ENCODE measurements at places on chromosomes 11 and 22.

- no peak for DNase-seq
Observed at GRCh38 chr11:64787526-64788320, 9.4 kb upstream of the SF1 start.

- DNase-seq = no peak
Observed at GRCh38 chr22:26225207-26225606, 55.9 kb downstream of the SEZ6L start.

GRCh38 chr22:31173386-31174145 is 13.6 kb downstream of the RNF185 start:
- no peak for DNase-seq

DNA sequence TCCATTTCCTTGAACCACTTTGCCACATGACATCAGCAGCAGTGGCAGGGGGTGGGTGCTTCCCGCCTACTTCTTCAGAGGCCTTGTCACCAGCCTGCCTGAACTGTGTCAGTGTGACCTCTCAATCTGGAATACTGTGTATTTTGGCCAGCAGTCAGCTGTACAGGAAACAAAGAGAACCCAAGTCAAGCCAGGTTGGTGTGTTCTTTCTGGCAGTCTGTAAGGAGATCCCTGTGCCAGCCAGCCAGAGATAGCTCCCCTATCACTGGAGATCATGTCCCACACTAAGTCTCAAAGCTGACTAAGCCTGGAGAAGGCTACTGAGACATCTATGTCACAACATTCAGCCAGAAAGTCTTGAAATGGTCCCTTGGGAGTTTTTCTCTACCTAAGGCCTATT is 142.1 kb downstream of the TRPC6 start:
- DNase-seq = peak; percentile 24

DNA sequence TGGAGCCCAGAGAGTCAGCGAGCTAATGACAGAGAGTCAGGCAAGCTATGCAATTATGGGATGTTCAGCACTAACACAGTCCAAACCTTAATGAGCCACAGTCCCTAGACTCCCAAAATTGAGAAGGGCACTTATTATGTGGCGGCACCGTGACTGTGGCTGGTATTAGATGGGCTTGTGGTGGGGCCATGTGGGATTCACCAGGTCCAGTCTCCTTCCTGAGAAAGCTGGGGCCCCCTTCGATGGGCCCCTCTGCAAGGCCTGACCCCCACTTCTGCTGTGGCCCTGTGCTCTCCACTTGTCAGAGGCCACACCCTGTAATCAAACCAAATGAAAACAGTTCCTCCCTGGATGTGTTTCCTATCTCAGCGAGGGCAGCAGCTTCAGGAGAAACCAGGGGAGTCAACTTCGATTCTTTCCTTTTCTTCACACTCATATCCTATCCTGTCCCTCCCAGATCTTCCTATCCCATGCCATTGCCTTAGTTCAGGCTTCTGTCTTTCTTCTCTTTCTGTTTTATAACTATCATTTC is 42.9 kb downstream of the INSC start:
- DNase-seq = no peak

GRCh38 chr11:112518371-112518770 is 257.7 kb upstream of the PLET1 start:
- DNase-seq = no peak

DNA sequence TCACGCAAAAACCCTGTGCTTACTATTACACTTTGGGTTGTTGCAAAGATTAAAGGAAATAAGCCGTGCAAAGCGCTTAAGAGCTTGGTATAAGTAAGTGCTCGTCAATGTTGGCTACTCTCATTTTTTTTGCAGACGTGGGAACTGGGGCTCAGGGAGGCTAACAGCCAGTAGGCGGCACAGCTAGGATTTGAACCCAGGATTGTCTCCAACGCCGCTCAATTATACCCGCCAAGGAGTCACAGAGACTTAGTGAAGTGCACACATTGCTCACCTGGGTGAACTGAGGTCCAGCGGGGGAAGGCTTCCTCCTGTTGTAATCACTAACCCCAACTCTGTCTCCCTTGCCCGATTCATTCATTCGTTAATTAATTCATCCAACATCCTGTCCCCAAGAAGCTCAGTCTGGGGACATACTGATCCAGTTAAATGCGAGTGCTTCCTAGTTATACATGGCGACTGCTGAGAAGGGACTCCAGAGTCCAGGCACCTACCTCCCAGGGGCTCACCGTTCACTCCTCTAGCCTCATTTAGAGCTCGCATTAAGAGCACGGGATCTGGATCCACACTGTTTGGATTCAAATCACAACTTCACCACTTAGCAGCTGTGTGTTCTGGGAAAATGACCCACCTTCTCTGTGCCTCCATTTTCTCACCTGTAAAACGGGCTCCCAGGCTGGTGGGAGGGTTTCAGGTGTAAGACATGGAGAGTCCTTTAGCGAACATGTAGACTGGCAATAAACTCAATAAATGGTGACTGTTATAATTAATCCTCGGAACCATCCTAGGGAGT is 838 bp upstream of the MTFP1 start:
- DNase-seq = peak; percentile 36

- DNase-seq = no peak
Observed at GRCh38 chr11:70865356-70865755, 387.0 kb downstream of the SHANK2 start.

GRCh38 chr22:27761000-27761399 is 40.6 kb downstream of the MN1 start:
- DNase-seq = no peak

- DNase-seq = no peak
Observed at GRCh38 chr11:101498891-101499290, 84.9 kb downstream of the TRPC6 start.

GRCh38 chr11:111693224-111693937 is 72.8 kb downstream of the PPP2R1B start:
- no peak for DNase-seq

DNA sequence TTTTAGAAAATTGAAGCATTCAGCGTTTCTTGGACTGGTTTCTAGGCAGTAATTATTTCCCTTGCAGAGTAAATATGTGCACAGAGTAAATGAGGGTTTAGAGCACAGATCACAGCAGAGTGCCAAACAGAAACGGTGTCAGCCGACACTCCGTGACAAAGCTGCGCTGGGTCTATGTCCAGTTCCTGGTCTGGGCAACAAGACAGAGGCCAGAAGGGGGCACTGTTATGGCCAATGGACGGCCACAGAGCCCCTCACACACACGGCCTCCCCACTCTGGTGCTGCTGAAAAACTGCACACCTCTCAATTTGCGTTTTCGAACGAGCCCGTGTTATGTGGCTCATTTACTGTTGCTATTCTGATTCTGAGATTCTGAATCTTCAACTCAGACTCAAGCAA is 180.7 kb downstream of the MPPED1 start:
- DNase-seq = no peak

GRCh38 chr11:25576320-25576719 is 755.6 kb upstream of the ANO3 start:
- no peak for DNase-seq

DNA sequence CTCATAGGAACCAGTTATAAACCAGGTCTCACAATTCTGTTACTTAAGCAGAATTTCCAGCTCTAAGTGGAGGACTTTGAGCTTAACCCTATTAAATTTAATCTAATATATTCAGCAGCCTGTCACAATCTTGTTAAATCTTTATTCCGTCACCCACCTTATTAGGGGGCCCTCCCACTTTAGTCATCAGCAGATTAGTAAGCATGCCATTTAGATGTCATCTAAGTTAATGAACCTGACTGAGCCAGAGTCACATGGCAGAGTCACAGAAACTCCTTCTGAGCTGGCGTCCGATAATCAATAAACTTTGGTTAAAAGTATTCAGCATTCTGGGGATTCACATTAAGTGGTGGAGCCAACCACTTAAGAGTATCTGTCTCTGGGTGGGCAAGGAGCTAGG is 35.1 kb downstream of the TTC12 start:
- no peak for DNase-seq

DNA sequence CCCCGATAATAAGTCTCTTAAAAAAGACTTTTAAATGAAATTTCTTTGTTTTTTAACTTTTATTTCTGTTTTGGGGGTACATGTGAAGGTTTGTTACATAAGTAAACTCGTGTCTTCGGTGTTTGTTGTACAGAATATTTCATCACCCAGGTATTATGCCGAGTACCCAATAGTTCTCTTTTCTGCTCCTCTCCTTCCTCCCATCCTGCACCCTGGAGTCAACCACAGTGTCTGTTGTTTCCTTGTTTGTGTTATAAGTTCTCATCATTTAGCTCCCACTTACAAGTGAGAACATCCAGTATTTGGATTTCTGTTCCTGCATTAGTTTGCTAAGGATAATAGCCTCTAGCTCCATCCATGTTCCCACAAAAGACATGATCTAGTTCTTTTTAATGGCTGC is 1.6 kb upstream of the GSTP1 start:
- peak; percentile 24 for DNase-seq

DNA sequence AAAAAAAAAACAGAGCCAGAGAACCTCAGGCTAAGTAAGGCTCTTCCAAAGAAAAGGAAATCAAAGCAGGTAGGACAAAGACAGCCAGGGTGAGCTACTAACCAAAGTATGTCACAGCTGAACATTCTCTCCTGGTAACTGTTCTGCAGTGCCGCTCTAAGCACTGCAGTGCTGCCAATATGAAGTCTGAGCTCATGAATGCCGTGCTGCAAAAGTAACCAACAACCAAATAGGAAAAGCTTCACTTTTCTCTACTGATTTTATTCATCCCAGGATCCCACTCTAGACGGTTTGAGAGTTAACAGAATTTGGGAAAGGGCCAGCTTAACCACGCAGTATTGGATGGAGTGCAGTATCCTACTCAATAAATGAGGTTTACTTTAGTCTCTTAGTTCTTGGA is 3.5 kb downstream of the SIK3 start:
- DNase-seq = no peak

DNA sequence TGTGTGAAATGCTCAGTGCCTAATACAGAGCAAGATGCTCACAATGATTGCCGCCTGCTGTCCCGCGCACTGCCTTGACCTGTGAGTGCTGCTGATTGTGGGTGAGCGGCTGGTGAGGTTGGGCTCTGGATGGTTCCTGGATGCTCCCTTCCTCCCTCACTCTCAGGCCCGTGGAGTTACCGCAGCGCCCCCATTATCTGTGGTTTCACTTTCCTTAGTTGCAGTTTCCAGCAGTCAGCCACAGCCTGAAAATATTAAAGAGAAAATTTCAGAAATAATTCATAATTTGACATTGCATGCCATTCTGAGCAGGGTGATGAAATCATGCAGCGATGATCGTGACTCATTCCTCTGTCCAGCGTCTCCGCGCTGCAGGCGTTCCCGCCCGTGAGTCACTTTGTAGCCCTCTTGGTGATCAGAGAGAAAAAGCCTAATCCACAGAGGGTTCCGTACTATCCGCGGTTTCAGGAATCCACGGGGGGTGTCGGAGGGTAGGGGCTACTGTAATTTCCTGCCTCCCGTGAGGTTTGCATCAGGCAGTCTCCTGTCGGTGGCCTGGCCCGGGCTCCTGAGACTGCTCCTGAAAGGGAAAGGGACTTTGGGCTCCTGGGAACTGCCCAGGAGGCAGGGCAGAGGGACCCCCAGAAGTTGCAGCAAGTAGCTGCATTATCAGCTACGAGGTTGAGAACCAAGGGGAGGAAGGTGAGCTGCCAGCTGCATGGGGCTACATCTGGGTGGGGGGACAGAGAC is 10.6 kb downstream of the RPL3 start:
- no peak for DNase-seq

DNA sequence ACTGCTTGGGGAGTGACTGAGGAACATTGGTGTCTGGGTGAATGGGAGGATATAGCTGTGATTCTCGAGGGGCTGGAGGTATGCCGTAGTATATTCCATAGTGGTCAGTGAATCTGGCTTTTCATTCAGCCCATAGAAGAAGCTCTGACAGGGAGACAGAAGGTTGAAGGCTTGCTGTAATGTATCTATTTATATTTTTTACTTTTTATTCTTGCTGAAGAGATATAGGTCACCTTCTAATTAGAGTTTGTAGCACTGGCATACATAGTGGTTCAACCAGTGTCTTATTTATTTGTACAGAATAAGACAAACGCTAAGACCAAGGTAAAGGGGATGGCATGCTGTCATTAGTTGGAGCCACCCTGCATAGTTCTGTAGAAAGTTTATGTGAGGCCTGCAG is 10.0 kb downstream of the TRIM44 start:
- DNase-seq = no peak

DNA sequence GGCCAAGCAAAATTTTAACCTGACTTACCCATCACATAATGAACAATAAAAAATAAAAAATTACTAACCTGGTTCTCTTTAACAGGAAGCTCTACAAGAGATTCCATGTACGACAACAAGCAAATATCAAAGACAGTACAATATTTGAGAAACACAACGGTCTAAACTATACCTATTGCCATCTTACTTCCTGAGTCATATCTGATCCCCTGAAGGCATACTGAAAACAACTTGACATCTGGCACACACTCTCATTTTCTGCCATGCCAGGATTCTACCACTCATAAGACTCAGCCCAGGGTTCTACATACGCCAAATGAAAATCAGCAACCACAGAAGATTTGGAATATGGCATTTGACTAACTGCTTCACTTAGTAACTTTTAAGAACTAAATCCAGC is 13.8 kb downstream of the DENND5A start:
- DNase-seq = no peak

DNA sequence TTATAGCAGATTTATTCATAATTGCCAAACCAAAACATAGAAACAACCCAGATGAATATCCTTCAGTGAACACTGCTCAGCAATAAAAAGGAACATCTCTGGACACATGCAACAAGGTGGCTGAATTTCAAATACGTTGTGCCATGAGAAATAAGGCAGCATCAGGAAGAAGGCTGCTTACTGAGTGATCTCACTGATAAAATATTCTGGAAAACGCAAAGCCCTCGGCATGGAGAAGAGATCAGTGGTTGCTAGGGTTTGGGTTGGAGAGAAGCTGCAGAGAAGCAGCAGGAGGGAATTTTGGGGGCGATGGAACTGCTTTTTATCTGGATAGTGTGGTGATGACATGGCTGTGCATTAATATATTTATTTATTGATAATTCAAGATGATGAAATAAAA is 11.0 kb upstream of the SHANK2 start:
- no peak for DNase-seq

DNA sequence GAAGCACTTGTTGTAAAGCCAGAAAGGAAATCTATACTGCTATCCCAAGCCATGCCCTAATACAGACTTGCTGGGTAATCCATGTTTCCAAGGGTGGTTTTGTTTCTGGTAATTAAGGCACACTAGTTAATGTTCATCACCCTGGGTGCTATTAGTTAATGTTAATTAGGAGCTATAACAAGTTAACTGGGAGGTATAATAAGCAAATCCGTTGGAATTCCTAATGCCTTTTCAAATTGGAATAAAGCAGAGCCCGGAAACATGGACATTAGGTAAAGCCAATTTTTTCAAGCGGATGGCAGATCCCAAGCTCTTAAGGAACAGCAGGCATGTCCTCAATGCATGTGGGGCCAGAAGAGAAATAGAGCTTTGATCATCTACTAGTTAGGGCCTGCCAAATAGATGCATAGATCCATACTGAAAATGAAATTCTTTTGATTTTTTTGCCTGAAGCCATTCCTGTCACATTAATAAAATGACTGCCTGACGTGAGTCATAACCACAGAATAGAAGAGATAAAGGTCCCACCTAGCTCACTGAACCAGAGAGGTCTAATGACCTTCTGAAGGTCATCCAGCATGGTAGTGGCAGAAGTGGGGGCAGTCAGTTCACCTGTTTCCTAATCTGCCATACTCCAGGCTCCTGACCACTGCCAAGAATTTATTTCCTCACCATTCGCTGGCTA is 28.5 kb upstream of the CCDC34 start:
- no peak for DNase-seq

GRCh38 chr11:117502779-117503100 is 175.1 kb downstream of the CEP164 start:
- no peak for DNase-seq

All from DMS153 (cell line).